Pulmonary artery endothelial cell (primary cell): ENCODE measurements at places on chromosomes 6 and 20.

GRCh38 chr6:86963352-86963751 is 26.0 kb downstream of the HTR1E start:
- DNase-seq = no peak

GRCh38 chr6:127243501-127243900 is 23.2 kb upstream of the RNF146 start:
- no peak for DNase-seq

DNA sequence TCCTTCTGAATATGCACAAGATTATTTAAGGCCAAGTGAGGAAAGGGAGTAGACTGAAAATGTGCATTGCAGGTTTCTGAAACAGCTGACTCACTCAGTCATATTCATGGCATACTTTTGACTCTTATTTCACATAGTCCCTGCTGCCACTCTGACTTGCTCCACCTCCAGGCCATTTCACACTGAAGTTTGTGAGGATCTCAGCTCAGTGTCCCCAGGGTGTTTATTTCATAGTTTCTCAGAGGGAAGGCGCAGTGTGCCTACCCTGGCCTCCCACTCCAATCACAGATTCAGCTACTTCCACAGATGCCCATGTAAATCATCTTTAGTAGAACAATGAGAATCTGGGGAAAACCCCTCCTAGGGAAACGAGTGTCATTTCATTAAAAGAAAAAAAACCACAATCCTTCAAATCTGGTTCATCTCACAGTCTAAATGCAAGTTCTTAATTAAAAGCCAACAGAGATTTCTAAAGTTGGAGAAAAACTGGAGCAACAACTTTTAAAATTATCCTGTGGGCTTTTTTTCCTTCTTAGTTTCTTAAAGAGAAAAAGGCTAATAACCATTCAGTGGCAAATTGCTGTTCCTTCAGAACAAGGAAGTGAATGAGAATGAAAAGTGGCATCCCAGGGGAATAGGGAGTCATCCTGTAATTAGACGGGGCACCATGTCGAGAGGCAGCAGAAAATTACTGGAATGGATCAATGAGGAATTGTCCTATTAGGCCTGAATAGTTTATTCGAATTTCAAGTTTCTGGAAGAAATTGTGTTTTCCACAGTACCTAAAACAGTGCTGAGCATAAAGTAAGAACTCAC is 133.6 kb downstream of the TFAP2B start:
- no peak for DNase-seq

DNA sequence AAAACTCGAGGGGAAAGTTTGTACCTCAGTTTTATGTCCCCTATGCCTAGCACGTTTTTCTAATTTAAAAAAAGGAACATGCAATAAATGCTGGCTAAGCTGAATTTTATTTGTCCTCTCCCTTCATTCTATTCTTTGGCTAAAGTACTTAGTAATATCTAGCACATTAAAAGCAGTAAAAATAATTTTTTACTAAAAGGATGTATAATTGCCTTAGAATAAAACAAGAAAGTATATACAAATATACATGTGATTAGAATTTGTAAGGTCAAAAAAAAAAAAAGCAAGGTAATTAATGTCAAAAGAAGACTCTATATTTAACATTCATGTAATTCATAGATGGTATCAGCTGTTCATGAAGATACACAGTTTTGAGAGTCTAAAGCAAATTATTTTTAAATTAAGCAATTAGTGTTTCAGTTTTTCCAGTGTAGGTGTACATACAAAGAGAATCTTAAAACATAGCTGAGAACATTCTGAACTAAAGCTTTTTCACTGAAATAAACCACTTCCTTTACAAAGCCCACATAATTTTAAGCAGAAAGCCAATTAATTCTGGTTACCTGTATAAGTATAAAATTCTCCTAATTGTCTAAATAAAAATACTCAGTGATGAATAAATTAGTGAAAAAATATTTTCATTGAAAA is 32.4 kb downstream of the HBS1L start:
- DNase-seq = no peak

DNA sequence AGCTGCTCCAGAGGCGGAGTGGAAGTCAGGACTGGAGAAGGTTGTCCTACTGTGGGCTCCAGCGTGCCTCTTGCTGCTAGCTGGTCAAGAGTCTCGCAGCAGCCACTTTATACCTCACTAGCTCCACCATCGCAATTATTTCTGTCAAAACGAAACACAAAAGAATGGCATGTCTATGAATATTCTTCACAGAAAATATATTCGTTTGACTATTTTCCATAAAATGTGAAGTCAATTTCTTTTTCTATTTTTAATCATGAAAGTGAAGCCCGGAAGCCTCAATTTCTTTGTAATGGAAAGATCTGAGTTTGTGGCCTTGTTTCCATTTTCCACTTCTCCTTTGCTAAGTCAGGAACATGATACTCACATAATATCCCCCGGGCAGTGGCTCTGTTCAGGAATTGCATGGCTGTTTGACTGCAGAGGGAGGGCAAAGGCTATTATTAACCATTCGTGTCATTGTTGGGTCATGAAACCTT is 51.7 kb downstream of the DTD1 start:
- no peak for DNase-seq

DNA sequence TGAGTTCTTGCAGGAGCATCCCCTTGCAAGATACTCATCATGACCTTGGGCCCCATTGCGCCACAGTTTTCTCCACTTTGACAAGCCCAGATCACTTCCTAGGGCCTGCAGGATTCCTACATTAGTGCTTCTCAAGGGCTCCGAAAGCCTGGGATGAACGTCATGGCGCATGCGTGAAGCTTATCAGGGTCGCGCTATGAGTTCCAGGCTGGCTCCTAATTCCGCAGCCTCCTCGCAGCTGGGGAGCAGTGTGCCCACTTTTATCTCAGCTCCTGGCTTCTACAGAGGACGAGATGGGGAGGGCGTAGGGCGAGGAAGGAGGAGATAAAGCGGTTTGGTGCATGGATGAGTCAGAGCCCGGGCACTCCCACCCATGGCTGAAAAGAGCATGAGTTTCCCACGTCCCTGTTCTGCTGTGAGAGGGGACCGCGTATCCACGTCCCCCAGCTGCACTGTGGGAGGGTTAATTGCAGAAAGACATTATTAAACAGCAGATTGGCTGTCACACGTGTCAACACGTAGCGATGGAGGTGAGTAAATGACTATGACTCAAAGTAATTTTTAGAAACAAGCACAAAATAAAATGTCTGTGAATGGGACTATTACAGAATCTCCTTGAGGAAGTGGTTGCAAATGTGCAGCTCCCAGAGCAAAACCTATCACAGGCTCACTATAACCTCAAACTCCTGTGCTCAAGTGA is 72.9 kb upstream of the DSP start:
- DNase-seq = no peak

- DNase-seq = no peak
These were observed 93.6 kb downstream of the GJA10 start for GRCh38 chr6:89987830-89988229.

GRCh38 chr6:36803908-36804307 is 35.3 kb downstream of the CPNE5 start:
- DNase-seq = no peak

DNA sequence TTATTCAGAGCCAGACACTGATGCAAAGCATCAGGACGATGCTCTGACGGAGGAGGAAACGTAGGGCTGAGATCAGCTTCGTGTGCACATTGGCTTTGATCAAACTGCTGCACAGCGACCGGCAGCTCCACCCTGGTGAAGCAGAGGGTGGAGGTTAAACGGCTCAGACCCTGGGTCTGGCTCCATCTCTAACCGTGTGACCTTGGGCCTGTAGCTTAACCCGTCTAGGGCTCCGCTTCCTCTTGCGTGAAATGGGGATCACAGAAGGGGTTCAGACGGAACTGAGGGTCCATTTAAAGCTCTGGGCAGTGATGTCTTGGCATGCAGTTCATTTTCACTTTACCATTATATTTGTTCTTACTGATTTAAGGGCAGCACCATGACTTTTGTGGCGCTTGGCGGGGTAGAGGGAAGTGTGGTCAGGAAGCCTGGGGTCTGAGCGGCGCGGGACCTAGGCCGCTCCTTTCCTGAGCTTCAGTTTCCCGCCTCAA is 644 bp downstream of the RBL1 start:
- no peak for DNase-seq

DNA sequence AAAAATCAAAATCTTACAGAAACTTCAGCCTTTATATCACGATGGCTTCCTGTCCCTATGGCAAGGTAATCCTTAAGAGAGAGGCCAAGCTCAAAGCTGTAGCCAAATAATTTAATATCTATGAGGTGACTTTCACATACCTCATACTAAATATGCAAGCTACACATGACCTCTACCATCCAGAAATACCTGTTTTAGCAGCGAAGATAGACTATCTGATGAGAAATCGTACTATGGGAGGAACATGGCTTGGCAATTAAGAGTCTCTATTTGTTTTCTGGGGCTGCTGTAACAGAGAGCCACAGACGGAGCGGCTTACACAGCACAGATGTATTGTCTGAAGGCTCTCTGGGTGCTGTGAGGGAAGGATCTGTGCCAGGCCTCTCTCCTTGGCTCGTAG is 31.0 kb upstream of the SALL4 start:
- no peak for DNase-seq

DNA sequence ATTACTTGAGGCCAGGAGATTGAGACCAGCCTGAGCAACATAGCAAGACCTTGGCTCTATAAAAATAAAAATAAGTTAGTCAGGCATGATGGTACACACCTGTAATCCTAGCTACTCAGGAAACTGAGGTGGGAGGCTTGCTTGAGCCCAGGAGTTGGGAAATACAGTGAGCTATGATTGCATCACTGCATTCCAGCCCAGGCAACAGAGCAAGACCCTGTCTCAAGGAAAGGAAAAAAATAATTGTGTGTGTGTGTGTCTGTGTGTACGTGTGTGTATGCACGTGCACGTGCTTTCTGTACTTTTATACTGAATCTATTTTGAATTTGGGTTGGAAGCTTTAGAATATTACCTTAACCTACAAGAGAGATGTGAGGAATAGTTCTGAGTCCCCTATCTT is 58.9 kb downstream of the KIZ start:
- no peak for DNase-seq

DNA sequence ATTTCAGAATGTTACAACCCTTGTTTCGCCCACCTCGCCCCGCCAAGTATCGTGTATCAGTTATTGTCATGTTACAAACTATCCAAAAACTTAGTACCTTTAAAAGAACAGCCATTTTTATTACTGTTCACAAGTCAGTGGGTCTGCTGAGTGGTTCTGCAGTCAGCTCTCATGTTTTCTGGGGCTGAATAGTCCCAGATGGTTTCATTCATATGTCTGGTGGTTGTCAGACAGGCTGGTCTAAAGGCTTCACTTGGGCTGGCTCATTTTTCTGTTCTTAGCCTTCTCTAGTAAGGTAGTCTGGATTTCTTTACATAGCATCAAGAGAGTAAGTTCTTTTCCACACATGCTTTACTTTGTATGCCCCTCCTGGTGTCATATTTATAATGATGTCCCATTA is 8.6 kb downstream of the ZNF292 start:
- DNase-seq = no peak

- DNase-seq = no peak
These were observed 214.1 kb upstream of the HS3ST5 start for GRCh38 chr6:114556846-114557488.

DNA sequence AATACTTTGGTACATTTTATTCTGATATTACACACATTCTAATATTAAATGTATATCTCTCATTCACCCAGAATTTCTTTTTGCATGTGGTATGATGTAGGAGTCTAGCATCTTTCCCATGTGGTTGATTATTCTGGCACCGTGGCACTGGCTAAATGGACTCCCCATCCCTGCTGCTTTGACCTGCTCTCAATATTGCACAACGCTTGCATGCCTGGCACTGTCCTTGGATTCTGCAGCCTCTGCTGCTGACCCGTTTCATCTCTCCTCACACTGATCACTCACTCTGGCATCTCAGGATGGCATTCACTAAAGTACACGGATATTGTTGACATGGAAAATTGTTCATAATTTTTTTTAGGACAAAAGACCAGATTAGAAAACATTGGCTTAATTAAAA is 11.5 kb upstream of the DACT2 start:
- no peak for DNase-seq

- no peak for DNase-seq
These were observed 236.6 kb downstream of the SLC24A3 start for GRCh38 chr20:19449051-19449450.

GRCh38 chr20:39289316-39289715 is 327.2 kb downstream of the DHX35 start:
- DNase-seq = no peak

GRCh38 chr20:46334303-46334904 is 26.1 kb upstream of the CDH22 start:
- no peak for DNase-seq

DNA sequence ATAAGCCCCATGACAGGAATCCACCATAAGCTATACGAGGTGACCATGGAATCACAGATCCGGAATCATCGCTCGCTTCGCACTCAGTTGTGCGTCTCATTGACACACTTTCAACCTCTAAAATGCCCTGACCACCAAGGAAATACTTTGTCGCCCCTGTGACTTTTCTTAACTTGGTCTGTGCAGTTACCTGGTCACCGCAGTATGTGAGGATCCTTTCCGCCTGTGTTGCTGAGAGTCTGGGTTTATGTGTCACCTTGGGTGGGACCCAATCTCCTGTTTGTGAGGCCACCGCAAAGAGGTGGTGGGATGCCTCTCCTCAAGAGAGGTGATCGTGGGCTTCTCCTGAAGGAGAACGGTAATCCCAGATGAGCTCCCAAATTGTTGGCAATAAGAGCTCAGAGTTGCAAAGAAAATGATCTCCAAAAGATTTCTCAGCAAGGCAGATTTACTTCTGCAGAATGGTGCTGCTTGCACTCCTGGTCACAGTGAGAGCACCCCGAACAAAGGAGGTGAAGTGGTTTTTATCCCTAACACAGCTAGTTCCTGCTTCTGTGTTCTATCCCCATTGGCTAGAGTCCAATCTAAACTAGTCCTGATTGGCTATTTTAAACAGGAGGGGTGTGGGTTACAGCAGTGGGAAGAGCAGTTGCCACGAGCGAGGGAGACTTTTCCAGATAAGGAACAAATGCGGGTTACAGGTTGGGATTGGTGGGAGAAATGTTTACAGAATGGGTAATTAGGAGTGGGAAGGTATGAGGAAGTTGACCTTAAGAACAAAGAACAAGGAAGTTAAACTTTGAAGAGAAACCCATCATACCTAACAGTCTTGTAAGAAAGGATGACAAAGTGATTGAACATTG is 9.1 kb upstream of the ZNFX1 start:
- DNase-seq = no peak

GRCh38 chr6:24506814-24507520 is 12.2 kb downstream of the ALDH5A1 start:
- no peak for DNase-seq

DNA sequence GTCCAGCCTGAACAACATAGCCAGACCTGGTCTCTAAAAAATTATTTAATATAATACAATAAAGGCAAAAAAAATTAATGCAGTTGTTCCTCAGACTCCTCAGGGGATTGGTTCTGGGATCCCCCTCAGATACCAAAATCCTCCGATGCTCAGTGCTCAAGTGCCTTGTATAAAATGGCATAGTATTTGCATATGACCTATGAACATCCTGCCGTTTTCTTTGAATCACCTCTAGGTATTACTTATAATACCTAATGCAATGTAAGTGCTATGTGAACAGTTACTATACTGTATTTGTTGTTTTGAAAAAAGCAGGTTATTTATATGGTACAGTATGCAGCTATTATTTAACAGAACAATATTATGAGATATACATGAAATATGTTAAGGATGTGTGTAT is 43.3 kb downstream of the RNGTT start:
- no peak for DNase-seq
